ENCODE measurements at places on chromosomes 7 and 10.

GRCh38 chr10:6678956-6679355 lies 98.9 kb upstream of the PRKCQ start:
- DNase-seq: no peak

DNA sequence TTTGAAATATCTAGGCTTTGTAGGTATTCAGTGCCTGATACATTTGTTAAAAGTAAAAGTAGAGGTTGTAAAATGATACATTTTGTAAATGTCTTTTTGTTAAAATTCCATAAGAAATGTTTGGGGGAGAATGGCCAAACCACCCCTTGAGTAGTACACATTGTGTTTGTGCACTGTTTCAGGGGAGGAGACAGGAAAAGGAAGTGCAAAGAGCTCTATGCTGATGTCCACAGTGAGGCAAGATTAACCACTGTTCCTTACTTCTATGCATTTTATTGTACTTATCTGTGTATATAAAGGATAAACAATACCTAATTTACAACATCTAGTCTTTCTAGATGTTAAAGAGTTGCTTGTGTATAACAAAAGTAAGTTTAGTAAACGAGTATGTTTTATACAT lies 7.4 kb upstream of the CYCS start:
- no peak for DNase-seq

GRCh38 chr10:82453678-82454293 lies 578.8 kb downstream of the NRG3 start:
- no peak for DNase-seq

- no peak for DNase-seq
These were observed 32.9 kb upstream of the WDR11 start for GRCh38 chr10:120818301-120818700.

- no peak for DNase-seq
These were observed 17.1 kb downstream of the KCNK18 start for GRCh38 chr10:117214401-117214800.

DNA sequence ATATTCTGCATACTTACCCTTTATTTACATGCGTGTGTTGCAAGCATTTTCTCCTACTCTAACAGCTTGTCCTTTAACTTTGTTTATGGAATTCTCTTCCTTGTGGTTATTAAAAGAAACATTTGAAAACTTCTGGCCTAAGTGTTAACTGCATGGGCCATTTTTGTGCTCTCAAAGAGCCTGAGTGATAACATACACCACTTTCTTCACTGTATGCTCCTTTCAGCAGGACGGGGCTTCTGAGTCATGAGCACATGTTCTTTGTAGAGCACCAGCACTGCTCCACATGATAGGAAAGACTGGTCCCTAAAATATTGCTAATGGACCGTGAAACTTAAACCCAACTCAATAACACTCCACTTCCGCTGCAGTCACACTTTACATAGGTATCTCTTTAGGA lies 1093.6 kb upstream of the GHITM start:
- no peak for DNase-seq

GRCh38 chr7:43648473-43649406 lies 65.8 kb downstream of the STK17A start:
- DNase-seq: no peak

DNA sequence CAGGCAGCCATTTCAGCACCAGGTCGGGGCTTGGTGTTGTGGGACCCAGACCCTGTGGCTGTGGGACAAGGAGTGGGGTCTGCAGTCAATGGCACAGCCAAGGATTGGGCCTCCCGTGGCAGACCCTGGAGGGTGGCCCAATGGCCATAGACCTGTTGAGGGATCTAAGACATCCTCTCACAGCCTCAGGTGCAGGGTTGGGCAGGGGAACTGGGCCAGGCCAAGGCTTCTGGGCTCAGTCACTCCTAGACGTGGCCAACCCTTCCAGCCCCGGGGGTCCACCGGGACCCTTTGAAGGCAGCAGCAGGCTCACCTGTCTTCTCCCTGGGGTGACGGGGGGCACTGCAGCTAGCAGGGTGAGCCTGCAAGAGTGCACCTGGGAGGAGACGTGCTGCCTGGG lies 45.7 kb upstream of the DPYSL4 start:
- no peak for DNase-seq

GRCh38 chr10:61662794-61663259 lies at the start of gene CABCOCO1:
Gene CABCOCO1, plus strand, starts transcription at chr10:61662929. Its CDS starts 44 bp downstream, at chr10:61662973.
- DNase-seq: no peak

GRCh38 chr10:80596391-80597257 lies 58.9 kb downstream of the SH2D4B start:
- no peak for DNase-seq

DNA sequence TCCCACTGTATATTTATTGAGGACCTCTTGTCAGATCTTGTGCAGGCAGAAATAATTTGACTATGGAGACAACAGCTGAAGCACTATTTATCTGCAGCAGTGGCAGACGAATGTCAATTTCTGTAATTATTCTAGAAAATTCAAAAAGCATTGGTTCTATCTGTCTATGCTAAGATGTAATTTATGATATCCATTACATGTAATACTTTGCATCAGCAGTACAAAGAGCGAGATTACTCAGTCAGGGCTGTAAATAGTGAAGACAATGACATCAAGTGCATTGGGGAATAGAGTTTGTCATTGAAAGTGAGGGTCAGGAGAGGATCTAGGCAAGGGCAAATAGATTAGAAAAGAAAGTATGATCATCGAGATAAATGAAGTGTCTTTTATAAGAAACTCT lies 508.2 kb downstream of the ZWINT start:
- DNase-seq: no peak

- DNase-seq: no peak
These were observed 531.8 kb upstream of the C7orf33 start for GRCh38 chr7:148058753-148059152.

GRCh38 chr7:39539816-39540215 lies 26.4 kb upstream of the YAE1 start:
- no peak for DNase-seq

DNA sequence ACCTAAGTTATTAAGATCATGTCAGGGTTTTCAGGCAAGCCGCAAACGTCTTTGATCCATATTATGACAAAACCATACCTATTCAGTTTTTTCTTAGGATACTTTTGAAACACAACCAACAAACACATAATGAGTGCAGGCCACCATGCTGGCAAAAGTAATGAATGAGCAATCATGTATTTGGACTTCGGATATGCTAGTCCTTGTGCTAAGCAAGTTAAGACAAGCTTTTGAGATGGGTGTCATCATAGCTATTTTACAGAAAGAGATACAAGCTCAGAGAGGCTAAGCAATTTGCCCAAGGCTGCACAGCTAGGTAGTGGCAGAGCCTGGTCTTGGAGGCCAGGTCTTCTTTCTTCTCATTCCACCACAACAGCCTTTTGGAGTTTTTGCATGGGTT lies 12.5 kb upstream of the KCNK18 start:
- no peak for DNase-seq

- DNase-seq: no peak
These were observed 794.0 kb upstream of the C7orf33 start for GRCh38 chr7:147796581-147796980.

DNA sequence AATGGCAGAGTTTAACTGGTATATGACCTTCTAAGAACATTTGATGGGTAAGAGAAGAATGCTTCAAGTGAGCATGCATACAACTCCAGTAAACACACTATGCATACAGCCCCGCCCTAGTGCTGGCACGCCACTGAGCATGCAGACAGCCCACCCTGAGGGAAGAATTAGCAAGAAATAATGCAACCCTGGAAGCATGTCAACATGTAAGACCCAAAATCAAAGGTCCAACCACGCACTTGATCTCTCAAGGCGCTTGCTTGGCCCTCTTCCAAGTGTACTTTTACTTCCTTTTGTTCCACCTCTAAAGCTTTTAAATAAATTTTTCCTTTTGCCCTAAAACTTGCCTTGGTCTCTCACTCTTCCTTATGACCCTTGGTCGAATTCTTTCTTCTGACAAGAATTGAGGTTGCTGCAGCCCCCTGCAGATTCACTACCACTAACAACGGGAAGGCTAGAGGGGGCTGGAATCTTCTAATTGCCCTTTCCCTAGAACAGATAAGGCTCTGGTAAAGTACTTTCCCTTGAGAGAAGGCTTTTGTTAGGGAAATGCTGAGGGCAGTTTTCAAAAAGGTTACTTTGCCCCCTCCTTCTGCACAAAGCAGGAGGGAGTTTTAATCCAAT lies 3.4 kb downstream of the FAM24B start:
- no peak for DNase-seq

DNA sequence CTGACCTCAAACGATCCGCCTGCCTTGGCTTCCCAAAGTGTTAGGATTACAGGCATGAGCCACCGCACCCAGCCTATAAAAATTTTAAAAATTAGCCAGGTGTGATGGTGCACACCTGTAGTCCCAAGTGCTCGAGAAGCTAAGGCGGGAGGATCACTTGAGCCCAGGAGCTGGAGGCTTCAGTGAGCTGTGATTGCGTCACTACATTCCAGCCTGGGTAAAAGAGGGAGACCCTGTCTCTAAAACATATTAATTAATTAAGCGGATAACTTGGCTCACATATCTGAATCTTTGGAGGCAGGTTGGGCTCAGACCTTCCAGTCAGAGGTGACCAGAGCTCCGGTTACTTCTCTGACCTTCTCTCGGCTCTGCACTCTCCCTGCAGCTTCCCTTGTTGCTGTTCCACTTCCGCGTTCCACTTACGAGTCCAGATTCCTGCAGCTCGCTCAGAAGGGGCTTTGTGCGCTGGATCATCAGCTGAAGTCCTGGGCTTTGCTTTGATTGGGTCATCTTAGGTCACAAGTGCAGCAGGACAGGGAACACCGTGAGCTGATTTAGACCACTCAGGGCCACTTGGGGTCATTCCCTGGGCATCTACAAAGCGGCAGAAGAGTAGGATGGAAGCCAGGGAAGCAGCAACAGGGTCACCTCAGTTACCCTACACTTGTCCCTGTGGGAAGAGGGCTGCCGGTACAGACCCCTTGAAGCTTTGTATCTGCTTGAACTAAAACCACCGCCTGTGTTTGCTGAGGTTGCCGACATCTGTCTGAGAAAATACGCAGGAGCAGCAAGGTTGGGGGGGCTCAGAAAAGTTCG lies 2.0 kb upstream of the ARPC1B start:
- DNase-seq: no peak

DNA sequence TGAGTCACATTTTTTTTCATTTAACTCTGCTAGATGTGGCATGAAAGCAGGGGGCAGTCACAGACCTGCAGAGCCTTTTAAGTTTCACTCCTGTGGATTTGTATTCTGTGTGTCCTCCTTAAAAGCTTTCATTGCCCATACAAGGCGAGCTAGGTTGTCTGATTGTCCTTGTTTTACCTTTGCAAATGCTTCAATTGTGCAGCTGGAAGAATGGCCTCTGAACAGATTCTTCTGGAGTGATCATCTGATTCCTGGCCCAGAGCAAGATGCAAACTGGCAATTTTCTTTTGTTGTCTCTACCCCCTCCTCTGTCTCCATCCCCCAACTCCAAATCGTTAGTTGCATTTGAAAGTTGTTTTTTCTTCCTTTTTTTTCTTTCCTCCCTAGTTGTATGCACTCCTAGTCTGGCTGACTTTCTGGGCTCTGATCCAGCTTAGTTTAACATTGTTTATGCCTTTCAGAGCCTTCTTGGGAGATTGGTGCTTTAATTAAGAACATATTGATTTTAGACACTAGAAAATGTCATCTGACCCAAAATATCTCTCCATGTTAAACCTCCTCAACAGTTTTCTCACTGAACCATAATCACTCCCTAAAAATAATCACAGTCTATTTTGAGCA lies 150.2 kb downstream of the REEP3 start:
- DNase-seq: no peak

- DNase-seq: no peak
These were observed 105.5 kb downstream of the TRIM24 start for GRCh38 chr7:138565451-138566114.

- no peak for DNase-seq
These were observed 23.5 kb upstream of the GPR26 start for GRCh38 chr10:123642697-123643096.

DNA sequence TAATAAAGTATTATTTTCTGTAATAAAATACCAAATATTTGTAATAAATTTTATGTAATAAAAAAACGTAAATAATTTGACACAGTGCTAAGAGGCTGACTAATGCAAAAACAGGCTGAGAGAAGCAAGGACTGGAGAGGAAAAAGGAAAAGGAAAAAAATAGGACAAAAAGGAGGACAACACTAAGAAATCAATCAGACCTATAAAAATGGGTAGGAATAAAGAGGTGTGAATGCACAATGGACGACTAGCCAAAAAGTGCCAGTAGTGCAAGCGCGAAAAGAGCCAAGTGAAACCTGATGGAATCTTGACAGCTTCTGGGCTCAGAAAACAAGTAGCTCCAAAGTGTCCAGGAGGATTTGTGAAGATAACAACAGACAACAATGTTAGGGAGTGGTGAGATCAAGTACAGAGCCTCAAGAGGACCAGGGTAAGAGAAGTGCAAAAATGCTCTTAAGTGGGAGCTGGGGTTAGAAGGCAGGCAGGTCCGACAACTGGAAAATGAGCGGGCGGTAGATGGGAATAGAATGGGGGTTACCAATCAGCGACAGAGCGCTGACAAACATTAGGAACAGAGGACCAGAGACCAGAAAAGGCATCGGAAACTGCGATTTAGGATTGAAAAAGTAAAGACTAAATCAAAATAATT lies 1.2 kb downstream of the BRAF start:
- no peak for DNase-seq

- DNase-seq: no peak
These were observed 18.8 kb upstream of the MET start for GRCh38 chr7:116653204-116653603.

- DNase-seq: no peak
These were observed 16.1 kb downstream of the BUD23 start for GRCh38 chr7:73699370-73700068.

Measured in HS-27A (cell line).